ENCODE measurements at places on chromosomes 2 and 18.

DNA sequence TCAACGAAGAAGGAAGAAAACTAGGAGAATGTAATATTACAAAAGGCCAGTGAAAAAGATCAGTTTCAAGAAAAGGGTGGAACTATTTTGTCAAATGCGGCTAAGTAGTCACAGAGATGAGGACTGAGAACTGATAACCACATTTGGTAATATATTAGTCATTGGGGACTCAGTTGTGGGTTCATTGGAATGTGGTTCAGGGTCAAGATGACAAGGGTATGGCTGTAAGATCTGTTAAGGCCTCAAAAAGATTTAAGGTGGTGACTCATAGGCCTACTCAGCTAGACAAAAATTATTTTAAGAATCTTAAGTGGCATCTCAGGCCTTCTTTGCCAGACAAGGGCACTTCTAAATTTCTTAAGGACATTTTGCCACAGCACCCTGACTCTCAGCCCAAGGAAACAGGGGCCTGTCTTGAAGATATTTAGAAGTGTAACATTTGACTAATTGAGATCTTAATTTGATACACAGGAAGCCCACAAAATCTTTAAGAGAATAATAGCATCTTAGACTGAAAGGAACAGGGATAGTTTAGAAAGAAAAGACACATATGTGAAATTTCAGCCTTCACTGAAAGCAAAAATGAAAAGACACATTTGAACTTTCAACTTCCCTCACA is 81.3 kb downstream of the STRADB start:
- no peak for DNase-seq

GRCh38 chr2:29601872-29602271 is 319.5 kb downstream of the ALK start:
- no peak for DNase-seq

DNA sequence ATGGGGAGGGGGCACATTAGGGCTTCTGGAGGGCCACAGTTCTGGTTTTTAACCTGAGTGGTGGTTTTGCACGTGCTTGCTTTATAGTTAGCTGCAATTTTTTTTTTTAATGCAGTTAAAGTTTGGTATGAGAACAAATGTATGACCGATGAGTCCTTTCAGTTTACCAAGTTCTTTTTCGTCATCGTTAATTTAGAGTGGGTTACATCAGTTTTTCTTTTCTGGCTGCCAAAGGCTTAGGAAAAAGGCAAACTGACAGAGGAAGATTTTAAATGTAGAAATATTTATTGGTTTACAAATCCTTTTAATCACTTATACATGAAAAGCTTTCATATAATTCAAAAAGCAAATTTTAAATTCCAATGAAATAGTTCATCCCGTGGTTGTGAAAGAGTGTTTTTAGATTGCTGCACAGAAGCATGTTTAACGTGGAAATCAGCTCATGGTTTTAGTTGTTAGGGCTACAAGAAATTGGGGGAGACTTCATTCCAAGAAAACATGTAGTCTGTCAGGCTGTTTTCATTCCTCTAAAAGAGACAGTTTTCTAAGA is 82.9 kb downstream of the MSH2 start:
- no peak for DNase-seq

DNA sequence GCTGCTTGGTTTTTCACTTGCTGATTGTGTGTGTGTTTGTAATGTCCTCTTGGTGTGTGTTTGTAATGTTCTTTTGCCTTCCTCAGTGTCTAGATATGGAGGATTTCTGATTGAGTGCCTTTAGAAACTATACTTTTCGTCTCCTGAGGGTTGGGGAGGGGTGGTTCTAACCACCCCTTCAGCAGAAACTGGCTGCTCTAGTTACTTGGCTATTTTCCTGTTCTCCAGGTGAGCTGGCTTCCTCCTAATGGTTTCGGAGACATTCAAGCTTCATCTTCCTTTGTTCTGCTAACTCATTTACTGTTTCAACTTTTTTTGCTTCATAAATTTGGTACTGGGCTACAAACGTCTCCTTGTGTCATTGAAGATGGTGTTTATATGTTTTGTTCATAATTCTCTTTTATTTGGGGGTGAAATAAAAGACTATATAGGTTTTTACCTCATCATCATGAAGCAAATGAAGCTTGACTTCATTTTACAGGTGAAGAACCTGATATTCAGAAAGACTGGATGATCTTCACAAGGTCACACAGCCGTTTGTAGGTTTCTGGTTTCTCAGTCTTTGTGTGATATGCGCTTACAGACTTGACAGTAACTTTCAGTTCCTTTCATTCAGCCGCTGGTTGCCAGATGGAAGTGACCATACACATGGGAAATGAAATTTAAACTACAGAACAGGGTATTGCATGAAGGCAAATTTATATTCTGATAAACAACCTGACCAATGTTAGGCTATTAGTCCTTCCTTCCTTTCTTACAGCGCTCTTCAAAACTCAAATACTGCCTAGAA is 238.5 kb downstream of the GALR1 start:
- DNase-seq = no peak

- no peak for DNase-seq
Observed at GRCh38 chr18:70243131-70243929, 37.8 kb upstream of the RTTN start.

GRCh38 chr2:168496906-168497305 is 40.8 kb downstream of the CERS6 start:
- no peak for DNase-seq

DNA sequence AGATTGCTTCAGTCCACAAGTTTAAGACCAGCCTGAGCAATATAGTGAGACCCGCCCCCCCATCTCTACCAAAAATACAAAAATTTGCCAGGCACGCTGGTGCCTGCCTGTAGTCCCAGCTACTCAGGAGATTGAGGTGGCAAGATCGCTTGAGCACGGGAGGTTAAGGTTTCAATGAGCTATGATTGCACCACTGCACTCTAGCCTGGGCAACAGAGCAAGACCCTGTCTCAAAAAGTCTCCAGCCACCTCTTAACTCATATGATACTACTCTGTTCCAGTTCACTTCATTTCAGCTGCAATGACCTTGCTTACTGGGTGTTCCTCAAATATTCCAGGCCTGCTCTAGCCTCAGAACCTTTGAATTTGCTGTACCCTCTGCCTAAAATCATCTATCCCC is 11.4 kb downstream of the MEMO1 start:
- DNase-seq = no peak

DNA sequence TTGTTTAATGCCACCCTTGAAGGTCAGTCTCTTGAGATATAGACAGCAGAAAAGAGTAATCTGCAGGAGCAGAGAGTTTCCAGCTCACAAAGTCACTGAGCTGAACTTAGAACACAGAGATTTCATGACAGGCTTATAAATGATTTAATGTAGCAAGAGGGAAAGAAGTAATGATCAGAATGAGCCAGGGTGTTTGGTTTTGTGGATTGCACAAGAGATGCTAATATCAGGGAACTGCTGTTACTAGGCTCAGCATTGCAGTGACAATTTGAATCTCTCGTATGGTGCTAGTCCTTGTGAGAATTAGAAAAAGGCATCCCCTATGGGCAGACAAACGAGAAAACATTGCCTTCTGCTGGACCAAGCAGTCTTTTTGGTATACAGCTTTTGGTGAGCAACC is 61.7 kb upstream of the ITGB6 start:
- no peak for DNase-seq

GRCh38 chr18:55310044-55310676 is 277.8 kb downstream of the TCF4 start:
- no peak for DNase-seq

DNA sequence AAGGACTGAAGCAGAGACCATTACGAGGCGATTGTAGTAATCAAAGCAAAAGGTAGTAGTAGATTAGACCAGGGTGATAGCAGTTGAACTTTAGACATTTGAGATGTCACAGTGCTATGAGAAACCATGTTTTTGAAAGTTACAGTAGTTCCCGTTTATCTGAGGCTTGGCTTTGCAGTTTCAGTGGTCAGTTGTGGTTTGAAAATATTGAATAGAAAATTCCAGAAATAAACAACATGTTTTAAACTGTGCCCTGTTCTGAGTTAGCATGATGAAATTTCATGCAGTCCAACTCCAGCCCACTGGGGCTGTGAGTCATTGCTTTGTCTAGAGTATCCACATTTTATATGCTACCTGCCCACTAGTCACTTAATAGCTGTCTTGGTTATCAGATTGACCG is 47.5 kb downstream of the ZNF638 start:
- DNase-seq = no peak

- DNase-seq = no peak
Observed at GRCh38 chr2:116467243-116467642, 1347.2 kb upstream of the DDX18 start.

DNA sequence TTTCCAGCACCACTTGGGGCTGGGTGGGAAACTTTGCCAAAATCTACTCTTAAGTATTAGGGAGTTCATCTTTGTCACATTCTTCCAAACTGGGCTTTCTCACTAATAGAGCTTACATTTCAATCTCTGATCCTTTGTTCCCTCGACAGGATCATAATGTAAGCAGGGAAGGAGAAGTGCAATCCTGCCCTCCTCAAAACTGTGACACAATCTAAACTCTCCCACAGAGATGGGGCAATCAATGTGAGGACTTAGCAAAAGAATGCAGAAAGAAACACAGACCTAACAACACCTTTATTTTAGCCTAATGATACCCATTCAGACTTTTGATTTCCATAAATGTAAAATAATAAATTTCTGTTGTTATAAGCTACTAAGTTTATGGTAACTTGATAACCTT is 40.8 kb downstream of the DSEL start:
- no peak for DNase-seq

DNA sequence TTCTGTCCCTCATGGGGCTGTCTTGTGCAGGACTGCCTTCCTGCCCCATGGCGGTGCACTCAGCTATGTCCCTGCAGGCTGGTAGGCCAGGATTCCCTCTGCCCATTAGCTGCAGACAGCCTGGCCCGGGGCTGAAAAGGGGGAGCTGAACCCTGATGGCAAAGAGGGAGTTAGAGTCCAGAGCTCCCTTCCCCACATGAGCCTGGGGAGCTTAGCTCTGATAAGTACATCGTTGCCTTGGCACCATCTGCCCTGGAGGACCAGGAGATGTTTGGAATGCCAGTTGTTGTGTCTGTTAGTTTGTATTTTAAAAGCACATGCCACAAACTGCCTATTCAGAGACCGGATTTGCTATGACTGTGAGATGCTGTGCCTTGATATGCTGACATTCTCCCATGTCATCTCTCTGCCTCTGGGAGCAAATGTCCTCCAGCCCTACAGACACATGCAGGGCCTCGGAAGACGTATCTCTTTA is 65.1 kb upstream of the AFF3 start:
- DNase-seq = no peak

DNA sequence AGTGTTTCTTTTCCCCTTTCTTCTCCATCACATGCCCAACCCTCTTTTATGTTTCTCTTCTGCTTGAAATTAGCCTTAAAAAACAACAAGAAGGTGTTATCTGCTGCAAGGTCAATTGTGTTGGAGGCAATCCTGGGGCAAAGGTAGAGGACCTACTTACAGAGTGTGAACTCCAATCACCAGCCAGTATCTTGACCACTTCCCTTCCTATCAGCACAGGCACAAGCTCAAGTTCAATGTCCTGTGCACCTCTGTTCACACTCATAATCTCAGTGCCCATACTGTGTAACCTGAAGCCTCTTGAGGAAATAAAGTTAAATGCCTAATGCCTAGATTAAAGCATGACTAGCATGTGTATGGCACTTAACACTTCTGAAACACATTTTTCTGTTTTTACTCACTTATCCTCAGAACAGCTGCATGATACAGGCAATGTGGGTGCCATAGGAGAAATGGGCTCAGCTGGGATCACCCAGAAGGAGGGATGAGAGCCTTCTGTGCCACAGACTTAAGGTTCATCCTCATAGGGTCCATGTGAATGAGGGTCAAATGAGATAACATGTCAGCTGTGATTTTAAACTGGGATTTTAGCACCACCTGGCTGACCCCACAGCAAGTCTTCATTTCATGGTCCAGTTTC is 701.5 kb downstream of the BCL11A start:
- no peak for DNase-seq

DNA sequence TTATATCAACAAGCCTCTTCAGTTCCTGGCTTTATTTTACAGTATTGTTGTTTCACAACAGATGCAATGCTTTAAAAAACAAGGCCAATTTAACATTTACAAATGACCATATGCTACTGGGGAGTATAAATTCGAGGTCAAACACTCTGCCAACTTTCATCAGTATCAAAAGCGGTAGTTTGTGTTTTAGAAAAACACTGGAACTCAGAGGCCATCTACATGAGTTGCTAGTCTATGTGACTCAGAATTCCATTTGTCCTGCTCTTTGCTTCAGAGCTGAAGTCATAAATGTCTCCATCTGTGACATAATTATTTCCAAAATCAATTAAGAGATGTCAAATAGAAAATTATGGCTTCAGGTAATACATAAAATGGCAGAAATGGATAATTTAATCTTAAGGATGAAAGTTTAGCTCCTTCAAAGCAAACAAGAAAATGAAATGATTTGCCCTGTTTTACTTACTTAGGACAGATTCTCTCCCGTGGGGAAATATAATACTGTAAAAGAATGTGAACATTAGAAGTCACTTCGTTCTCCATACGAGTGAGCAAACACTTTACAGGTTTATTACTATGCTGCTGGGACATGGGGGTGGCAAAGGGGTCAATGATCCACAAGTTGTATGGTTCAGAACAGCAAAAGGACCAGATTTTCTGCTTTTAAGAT is 3.7 kb downstream of the MEX3C start:
- DNase-seq = no peak

- no peak for DNase-seq
Observed at GRCh38 chr2:43818761-43819160, 19.9 kb downstream of the ABCG5 start.

- no peak for DNase-seq
Observed at GRCh38 chr2:148917431-148917830, 42.4 kb downstream of the KIF5C start.

- DNase-seq = no peak
Observed at GRCh38 chr2:98233941-98234340, 112.3 kb upstream of the CNGA3 start.

DNA sequence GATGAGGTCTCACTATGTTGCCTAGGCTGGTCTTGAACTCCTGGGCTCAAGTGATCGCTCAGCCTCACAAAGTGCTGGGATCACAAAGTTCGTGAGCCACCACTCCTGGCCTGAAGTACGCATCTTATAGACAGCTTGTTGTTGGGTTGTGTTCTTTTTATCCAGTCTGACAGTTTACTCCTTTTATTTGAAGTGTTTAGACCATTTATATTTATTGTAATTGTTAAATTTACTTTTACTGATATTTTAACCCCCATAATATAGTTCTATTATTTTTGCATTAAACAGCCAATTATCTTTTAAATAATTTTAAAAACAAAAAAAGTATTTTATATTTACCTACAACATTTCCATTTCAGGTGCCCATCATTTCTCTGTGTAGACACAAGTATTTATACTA is 303.0 kb upstream of the HDAC4 start:
- no peak for DNase-seq

- DNase-seq = no peak
Observed at GRCh38 chr2:120654381-120655134, 81.1 kb upstream of the GLI2 start.

DNA sequence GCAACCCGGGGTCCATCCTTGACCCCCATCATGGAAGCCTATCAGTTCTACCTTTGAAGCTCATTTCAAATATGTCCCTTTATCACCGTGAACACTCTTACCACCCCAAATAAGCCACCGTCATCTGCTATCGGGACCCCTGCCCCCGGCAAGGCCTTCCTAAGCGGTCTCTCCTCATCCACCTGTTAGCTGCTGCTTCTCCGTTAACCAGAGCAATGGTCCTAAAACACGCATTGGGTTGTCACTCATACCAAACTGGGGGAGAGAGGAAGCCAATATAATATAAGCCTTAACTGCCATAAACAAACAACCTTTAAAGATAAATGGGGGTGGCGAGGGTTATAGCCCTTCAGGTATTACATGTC is 680 bp downstream of the ASNSD1 start:
- DNase-seq = no peak
